ENCODE measurements at places on chromosomes 7 and 10. TPM values are rescaled to one million over a fixed set of nuclear protein-coding genes. Genes with fewer than 3 reads are reported as not detected.

Gene DPY19L1
- total RNA-seq, result 13.8 TPM

Gene SYT15B
- 2.5 TPM for total RNA-seq

Gene CPN1
- not detected for total RNA-seq

Gene TUBAL3
- not detected for total RNA-seq

Gene SNX10
- total RNA-seq, result 1.7 TPM

Gene CFAP70
- 1.1 TPM for total RNA-seq

Gene PSD
- 439 TPM for total RNA-seq

Gene ZNF716
- not detected for total RNA-seq

DNA sequence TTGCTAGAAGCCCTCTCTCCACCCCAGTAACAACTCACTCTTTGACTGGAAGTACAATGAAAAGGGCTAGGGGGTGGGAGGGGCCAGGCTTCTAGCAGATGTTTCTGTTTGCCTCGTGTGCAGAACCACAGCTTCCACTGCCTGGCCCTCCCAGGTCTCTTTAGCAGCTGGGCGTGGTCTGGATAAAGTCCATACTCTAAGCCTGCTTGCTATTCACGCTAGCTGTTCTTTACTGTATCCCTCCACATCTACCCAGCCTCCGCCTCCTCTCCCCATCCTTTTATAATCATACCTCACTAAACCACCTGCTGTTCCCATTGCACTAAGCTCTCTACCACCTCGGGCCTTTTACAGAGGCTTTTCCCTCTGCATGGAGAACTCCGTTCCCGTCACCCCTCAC is 288.8 kb downstream of the CAMK1D start:
- no peaks in the 10 kb centered on the region for H3K4me1 ChIP-seq
- H3K36me3 ChIP-seq, result no peaks in the 10 kb centered on the region
- no peaks in the 10 kb centered on the region for H3K27me3 ChIP-seq
- H3K4me3 ChIP-seq, result no peak overlapping the region

- H3K4me1 ChIP-seq, result no peaks in the 10 kb centered on the region
- no peak overlapping the region for H3K4me3 ChIP-seq
- H3K27me3 ChIP-seq, result no peaks in the 10 kb centered on the region
- no peak overlapping the region for H3K27ac ChIP-seq
- no peaks in the 10 kb centered on the region for H3K36me3 ChIP-seq
Measured at GRCh38 chr7:135121868-135122267, 26.0 kb upstream of the TMEM140 start.

DNA sequence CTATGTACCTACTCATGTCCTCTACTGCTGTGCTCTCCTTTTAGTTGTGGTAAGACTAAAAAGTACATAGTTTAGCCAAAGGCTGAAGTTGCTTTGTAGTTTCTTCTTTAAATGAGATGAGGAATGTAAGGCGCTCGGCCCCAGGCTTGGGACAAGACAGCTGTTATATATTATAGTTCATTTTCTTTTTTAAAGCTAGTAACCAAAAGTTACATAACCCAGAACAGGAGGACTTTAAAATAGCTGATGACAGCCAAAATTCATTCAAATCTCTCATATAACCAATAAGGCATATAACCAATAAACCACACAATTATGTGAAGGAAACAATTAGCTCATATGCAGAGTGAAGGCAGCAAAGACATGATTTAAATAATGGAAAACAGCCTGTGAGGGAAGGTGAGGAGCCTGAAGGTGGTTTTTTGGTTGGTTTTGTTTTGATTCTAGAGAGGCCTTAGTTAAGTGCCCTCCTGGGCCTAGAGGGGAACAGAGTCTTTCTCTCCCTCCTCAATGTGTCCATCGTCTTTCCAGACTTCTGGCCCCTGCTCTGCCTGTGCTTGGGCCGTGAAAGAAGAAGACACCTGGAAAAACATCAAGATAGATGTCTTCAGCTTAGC is 35.8 kb downstream of the SLC26A4 start:
- H3K4me3 ChIP-seq, result no peak overlapping the region
- H3K27ac ChIP-seq, result no peak overlapping the region
- no peaks in the 10 kb centered on the region for H3K27me3 ChIP-seq
- no peak for DNase-seq

GRCh38 chr10:75208181-75208580 is 2.4 kb upstream of the VDAC2 start:
- H3K27me3 ChIP-seq, result no peaks in the 10 kb centered on the region
- no peak overlapping the region for H3K4me3 ChIP-seq
- peak; percentile 60 for DNase-seq

GRCh38 chr10:83605783-83606630 is 533.3 kb upstream of the GHITM start:
- no peaks in the 10 kb centered on the region for H3K27me3 ChIP-seq
- DNase-seq, result no peak
- H3K27ac ChIP-seq, result no peak overlapping the region
- no peak overlapping the region for H3K4me3 ChIP-seq
- no peaks in the 10 kb centered on the region for H3K36me3 ChIP-seq
- H3K4me1 ChIP-seq, result no peaks in the 10 kb centered on the region

DNA sequence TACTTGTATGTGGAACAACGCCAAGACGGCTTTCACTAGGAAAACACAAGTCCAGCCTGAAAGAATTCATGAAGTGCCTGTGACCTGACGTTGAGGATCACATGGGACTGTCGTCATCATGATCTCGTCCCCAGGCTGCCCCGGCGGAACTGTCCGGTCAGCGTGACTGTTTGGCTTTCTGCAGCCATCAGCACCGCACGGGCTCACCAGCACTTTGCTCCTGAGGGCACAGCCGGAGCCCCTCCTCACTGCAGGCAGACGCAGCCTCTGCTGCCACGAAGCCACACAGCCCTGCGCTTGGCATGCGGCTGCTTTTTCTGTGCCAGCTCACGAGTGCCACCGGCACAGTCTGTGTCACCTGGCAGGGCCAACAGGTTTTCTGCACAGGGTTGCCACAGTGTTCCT is 9.4 kb upstream of the GET4 start:
- H3K36me3 ChIP-seq, result peaks cover 84% of the 10 kb centered on the region
- H3K27me3 ChIP-seq, result no peaks in the 10 kb centered on the region
- no peak overlapping the region for H3K4me3 ChIP-seq
- H3K27ac ChIP-seq, result peak overlapping the region; percentile 78

GRCh38 chr10:108167766-108168165 is 1003.3 kb upstream of the SORCS1 start:
- H3K27me3 ChIP-seq, result no peaks in the 10 kb centered on the region
- no peak overlapping the region for H3K4me3 ChIP-seq
- DNase-seq, result no peak
- H3K4me1 ChIP-seq, result no peaks in the 10 kb centered on the region
- no peaks in the 10 kb centered on the region for H3K36me3 ChIP-seq

DNA sequence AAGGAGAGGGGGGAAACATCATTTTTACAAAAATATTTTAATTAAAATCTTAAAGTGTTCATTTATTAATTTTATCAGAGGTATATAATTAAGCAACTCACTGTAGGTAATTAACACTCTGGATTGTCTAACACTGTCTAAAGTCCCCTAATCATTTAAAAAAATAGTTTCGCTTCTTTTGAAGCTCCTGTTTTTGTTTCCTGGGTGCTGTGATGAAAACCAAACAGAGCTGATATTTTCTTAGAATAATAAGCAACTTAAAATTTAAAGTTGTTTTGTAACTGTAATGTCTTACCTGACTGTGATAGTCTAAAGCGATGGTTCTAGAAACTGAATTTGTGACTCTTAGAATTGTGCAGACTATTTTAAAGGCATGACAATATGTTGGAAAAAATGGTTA is 961.0 kb downstream of the GATA3 start:
- no peaks in the 10 kb centered on the region for H3K36me3 ChIP-seq
- H3K27ac ChIP-seq, result no peak overlapping the region
- DNase-seq, result no peak
- peaks cover 14% of the 10 kb centered on the region for H3K4me1 ChIP-seq

- no peak overlapping the region for H3K27ac ChIP-seq
- no peaks in the 10 kb centered on the region for H3K36me3 ChIP-seq
- no peaks in the 10 kb centered on the region for H3K4me1 ChIP-seq
- H3K4me3 ChIP-seq, result no peak overlapping the region
- H3K27me3 ChIP-seq, result no peaks in the 10 kb centered on the region
Measured at GRCh38 chr7:143229054-143229790, 7.4 kb downstream of the TAS2R40 start.

- no peaks in the 10 kb centered on the region for H3K27me3 ChIP-seq
- DNase-seq, result no peak
- H3K4me1 ChIP-seq, result no peaks in the 10 kb centered on the region
- no peaks in the 10 kb centered on the region for H3K36me3 ChIP-seq
- H3K4me3 ChIP-seq, result no peak overlapping the region
- no peak overlapping the region for H3K27ac ChIP-seq
Measured at GRCh38 chr7:36904802-36905201, 180.5 kb upstream of the AOAH start.

GRCh38 chr7:25388681-25389080 is 160.4 kb upstream of the NPVF start:
- H3K27ac ChIP-seq, result no peak overlapping the region
- no peaks in the 10 kb centered on the region for H3K36me3 ChIP-seq
- H3K27me3 ChIP-seq, result no peaks in the 10 kb centered on the region
- peaks cover 46% of the 10 kb centered on the region for H3K4me1 ChIP-seq

DNA sequence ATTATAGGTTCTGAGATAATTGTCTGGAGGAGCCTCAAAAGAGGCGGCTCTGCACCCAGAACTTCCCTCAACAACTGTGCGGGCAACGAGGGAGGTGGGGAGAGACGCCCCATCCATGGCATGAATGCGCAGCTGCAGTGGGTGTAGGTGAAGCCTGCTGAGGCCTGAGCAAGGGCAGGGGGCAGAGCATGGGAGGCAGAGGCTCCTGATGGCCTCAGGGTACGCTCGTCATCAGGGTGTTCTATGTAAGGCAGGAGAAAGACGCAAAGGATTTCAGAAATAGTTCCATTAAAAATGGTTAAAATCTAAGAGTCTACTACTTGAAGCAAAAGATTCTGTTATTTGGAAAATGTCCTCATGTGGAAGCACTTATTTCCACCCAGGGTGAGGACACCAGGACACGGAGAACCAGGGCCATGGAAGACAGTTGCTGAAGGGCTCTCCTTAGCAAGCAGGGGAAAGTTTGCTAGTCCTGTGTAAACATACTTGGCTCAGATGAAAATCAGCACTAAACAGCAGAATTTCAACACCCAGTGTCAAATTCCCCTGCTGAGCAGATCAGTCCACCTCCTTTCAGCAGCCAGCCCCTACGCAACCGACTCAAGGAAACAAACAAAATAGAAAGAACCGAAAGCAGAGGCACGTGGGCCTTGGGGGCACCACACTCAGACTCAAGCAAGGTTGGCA is 18.9 kb downstream of the INSIG1 start:
- H3K4me1 ChIP-seq, result no peaks in the 10 kb centered on the region
- H3K4me3 ChIP-seq, result no peak overlapping the region
- H3K27ac ChIP-seq, result no peak overlapping the region
- no peaks in the 10 kb centered on the region for H3K27me3 ChIP-seq
- H3K36me3 ChIP-seq, result no peaks in the 10 kb centered on the region

DNA sequence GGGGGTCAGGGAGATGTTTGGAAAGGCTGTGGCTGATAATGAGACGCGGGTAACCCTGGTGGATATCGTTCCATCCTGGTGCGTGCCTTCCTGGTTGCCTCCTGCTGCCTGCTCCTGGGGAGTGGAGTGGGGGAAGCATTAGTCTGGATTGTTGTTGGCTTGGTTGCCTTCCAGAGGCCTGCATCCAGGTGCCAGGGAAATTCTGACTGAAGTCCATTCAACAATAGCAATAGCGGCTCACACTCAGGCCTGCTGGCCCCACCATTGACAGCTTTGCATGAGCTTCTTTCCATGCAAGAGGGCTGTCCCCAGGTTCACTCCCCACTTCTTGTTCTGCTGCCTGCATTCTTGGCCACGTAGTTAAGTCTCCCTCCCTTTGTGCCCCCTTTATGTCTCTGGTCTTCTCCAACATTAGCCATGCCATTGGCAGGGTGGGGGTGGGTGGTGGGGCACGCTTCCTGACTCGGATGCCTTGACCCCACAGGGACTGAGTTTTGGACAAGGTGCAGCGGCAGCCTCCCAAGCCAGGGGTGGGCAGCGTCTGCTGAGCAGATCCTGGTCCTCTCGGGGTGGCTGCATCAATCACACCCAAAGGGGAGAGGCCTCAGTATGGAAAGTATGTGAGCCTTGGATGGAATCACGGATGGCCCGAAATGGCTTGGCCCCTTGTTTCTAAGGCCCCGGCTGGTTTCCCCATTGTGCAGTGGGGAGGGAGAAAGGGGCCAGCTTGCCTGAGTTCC is 150.2 kb downstream of the GRK5 start:
- peak overlapping the region; percentile 52 for H3K27ac ChIP-seq
- peak; percentile 61 for DNase-seq
- no peak overlapping the region for H3K4me3 ChIP-seq

- no peak overlapping the region for H3K27ac ChIP-seq
- H3K36me3 ChIP-seq, result no peaks in the 10 kb centered on the region
- peaks cover 34% of the 10 kb centered on the region for H3K27me3 ChIP-seq
- peak; percentile 33 for DNase-seq
- H3K4me1 ChIP-seq, result no peaks in the 10 kb centered on the region
Measured at GRCh38 chr10:101558204-101558603, 29.9 kb downstream of the POLL start.

DNA sequence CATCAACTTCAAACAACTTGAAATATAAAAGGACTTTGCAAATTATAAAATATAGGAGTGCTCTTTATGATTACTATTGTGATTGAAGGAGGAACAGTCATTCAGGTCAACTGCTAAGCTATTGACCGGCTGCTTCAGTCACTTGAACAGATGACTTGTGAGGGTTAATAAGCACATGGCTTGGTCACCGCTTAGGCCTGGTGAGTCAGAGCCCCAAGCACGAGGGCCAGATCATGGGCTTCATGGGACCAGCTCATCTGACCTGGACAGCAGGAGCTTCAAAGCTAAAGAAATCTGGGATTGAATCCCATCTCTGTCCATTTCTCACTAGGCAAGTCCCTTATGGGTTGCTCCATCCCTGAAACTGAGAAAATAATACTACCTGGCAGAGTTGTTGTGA is 60.4 kb upstream of the ADO start:
- no peak for DNase-seq
- no peak overlapping the region for H3K27ac ChIP-seq
- H3K36me3 ChIP-seq, result no peaks in the 10 kb centered on the region
- no peaks in the 10 kb centered on the region for H3K27me3 ChIP-seq

- peak overlapping the region; percentile 63 for H3K27ac ChIP-seq
- no peaks in the 10 kb centered on the region for H3K27me3 ChIP-seq
- H3K4me3 ChIP-seq, result no peak overlapping the region
- peaks cover 11% of the 10 kb centered on the region for H3K4me1 ChIP-seq
Measured at GRCh38 chr10:3803295-3803926, 18.4 kb upstream of the KLF6 start.

GRCh38 chr10:100735087-100735336 is 10.4 kb upstream of the PAX2 start:
- H3K4me3 ChIP-seq, result no peak overlapping the region
- no peak for DNase-seq
- peaks cover 93% of the 10 kb centered on the region for H3K27me3 ChIP-seq
- no peak overlapping the region for H3K27ac ChIP-seq

GRCh38 chr10:66925896-66926715 is at the start of gene LRRTM3:
TSS of gene LRRTM3 (plus strand) at chr10:66926036.
- no peak within 1 kb of the TSS for H3K27ac ChIP-seq
- no peaks in the 10 kb centered on the region for H3K4me1 ChIP-seq

DNA sequence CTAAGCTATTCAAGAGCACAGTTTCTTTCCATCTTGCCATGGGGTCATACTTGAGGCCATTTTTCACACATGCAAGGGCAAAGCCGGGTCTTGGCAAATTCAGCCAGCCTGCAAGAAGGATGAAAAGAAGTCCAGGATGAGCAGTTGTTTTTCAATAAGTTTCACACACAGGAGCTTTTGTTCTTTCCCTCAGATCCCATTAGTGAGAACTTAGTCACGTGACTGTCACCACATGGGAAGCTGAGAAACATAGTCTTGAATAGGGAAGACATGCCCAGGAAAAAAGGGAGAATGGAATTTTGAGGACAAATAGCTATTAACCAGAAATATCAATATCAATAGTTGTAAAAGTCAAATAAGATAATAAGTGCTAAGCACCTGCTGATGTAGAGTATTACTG is 137.7 kb downstream of the AHR start:
- no peak overlapping the region for H3K27ac ChIP-seq
- no peaks in the 10 kb centered on the region for H3K4me1 ChIP-seq
- H3K27me3 ChIP-seq, result no peaks in the 10 kb centered on the region
- no peak overlapping the region for H3K4me3 ChIP-seq

Measured in sigmoid colon (tissue), 7 donors.